ENCODE measurements at places on chromosomes 2 and 18.

DNA sequence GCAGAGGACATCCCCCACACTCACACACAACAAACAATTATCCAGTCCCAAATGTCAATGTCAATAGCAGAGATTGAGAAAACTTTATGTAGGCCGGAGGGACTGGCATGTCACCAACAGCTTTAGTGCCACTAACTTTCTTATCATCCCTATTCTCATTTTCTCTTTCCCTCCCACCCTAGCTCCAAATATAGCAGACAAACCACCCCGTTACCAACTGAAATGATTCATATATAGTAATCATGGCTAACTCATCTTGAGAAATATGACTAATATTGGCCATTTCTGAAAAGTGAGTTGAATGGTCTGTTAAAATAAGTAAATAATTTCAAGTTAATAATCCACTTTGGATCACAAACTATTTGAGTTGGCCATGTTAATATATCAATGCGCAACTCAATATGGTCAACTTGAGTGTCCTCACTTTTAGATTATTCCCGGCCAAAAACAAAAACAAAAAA, 242.1 kb upstream of the RND3 start:
- DNase-seq = no peak

- DNase-seq = no peak
Observed at GRCh38 chr2:26058390-26058789, 24.5 kb downstream of the RAB10 start.

GRCh38 chr18:27763341-27763740, 413.6 kb downstream of the CDH2 start:
- DNase-seq = no peak

DNA sequence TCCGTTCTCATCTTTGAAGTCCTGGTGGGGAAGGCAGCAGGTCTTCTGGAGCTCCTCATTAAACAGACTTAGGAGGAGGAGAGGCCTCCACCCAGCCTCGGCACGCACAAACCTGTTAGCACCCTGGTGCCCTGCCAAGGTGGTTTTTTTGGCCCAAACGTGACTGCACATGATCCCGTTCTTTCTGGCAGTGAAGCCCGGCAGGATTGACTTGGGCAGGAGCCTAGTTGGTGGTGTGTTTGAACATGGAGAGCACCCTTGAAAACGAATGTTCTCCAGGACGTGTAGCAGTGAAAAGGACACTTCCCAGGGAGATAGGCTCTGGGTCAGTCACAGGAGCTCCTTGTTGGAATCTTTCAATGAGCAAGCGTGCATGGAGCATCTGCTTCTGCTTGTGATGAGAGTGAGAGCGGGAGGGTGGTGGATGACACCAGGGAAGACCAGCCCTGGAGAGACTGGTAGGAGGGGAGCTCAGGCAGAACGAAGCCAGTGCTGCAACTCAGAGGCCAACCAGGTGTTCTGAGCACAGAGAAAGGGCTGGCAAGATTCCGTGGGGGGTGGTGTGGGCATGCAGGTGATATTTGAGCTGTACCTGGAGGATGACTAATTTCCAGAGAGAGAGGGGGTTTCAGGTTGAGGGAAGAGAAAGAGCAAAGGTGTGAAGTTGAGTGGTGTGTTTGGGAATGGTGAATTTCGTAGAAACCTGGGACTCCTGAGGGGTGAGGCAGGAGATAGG, 73.8 kb downstream of the TANC1 start:
- no peak for DNase-seq

DNA sequence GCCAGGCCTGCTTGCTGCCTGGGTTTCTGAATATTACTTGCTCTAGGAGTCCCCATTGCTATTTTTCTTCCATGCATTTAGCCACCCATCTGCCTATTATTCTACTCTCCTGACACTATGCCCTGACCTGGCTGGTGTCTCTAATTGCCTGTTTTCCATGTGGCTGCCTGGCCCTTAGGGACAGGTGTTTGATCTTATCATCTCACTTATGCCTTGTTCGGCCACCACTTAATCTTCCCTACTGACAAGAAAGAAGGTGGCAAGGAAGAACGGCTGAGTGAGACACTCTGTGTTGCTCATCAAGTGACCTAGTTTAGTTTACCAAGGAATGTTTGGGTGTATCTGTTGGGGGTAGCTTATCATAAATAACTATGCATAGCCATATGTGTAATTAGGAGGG, 50.4 kb upstream of the RAPH1 start:
- no peak for DNase-seq

DNA sequence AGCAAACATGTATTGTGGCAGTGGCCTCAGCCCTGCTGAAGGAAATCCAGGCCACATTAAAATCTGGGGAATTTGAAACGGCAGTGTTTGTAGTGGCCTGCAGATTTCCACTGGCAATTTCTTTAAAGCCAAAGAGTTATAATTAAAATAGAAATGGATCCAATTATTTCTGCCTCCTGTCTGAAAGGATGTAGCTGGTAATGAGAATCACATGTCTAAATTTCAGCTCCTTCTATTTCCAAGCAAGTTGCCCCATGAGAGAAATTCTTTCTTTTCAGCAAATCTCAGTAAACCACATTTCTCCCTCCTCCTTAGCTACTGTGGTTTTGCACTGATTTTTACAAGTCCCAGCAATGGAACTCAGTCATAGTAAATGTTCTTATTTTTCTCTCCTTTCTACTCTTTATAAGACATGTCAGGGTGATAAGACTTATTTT, 55.4 kb upstream of the ZNF396 start:
- DNase-seq = no peak

DNA sequence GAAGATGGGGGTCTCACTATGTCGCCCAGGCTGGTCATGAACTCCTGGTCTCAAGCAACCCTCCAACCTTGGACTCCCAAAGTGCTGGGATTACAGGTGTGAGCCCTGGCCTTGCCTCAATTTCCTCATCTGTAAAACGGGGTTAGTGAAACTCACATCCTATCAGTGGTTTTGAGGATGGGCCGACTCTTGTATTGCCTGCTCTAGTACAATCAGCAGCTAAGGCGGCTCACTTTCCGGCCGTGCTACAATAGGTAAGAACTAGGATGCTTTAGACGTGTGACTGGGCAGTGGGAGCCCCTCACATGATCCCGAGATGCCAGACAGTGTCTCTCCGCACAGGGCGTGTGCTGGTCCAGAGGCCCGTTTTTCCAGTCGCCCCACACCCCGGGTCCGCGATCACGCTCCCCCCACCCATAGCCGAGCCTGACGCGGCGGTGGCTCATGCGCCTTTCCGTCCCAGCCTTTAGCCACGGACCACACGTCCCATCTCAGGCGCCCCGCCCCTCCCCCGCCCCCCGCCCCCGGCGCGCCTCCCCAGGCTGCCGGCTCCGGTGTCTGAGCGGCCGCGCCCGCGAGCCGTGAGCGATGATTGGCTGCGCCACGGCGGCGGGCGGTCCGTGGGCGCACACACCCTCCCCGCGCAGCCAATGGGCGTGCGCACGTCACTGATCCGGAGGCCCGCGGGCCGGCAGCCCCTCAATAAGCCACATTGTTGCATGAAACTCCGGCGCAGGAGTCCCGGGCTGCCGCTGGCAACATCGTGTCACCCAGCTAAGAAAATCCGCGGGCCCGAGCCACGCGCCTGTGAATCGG, at the start of gene HK2:
Gene HK2 (plus strand): TSS at position 710 of the 816 bp plus-strand sequence. CDS start 454 bp downstream, outside the sequence.
- peak; percentile 93 for DNase-seq

DNA sequence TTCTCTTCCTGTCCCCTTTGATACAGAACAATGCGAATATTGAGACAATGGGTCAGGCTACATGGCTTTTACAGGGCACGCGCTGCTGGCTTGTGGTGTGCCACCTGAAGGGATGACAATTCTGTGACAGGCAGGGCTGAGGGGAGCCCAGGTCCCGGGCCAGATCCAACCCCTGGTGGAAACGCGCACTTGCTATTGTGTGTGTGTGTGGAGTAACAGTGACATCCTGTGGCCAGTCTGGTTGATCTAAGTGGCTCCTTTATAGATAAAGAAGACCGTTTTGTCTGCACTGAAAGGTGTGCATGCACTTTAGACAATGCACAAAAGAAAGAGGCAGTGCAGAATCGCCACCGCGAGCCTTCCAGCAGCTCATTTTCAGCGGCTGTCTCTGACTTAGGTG, 273.6 kb downstream of the HRH4 start:
- no peak for DNase-seq

DNA sequence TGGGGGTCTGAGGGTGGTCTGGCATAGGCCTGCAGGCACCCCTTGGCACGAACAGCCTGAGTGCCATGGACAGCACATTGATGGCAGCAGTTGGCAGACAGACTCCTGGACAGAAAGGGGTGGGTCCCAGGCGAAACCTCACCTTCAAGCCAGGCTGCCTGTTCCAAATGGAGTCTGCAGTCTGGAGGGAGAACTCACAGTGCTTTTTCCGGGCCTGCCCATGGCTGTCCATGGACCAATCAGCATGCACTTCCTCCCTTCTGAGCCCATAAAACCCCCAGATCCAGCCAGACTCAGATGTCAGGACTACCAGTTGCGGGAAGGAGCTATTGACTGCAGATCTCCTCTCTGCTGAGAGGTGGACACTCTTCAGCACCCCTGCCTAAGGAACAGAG, 694.6 kb upstream of the ACVR2A start:
- DNase-seq = no peak

DNA sequence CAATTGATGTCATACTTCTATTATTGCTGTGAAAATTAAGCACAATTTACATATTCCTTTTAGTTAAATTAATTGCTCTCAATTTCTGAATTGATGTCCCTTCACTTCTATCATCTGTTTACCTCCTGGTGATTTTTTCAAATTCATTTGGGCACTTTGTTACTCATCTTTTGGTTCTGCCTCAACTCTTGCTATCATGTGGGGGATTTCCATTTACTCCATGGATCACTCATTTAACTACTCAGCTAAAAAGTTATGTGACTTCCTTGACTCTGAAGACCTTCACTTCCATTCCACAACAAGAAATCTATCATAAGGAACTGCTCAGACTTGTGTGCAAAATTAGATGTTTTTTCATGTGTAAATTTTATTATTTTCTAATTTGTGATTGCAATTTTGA, 126.2 kb downstream of the EHBP1 start:
- no peak for DNase-seq

DNA sequence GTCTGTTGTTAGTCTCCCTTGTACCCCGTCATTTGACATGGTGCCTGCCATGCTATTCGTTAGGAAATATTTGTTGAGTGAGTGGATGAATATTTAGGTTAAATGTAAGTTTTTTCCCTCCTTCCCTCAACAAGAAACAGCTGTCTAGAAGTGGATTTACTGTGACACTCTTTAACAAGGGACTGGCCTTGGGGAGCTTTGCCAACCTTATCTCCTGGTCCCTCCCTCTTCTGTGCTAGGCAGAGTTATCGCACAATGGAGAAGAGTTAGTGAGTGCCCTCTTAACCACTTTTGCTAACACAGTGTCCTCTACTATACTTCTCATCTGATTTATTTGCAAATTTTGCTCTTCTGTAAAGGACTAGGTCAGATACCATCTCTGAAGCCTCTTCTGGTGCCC, 61.2 kb downstream of the DIS3L2 start:
- DNase-seq = no peak

DNA sequence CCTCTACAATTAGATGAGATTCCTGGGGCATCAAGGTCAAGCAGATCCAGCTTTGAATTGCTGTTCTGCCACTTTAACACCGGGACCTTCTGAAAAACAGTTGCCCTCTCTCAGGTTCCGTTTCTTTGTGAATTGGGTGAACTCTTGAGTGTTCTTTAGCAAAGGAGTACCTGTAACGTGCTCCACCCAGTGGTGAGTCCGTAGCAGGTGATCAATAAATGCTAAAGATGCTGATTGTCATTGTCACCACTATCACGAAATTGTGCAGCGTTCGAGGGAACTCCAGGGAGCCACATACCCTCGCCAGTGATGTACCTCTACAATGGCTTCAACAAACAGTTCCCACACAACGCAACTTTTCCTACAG, 81.9 kb downstream of the TCF7L1 start:
- no peak for DNase-seq

- no peak for DNase-seq
Observed at GRCh38 chr2:114022360-114023085, 132.6 kb downstream of the ACTR3 start.

DNA sequence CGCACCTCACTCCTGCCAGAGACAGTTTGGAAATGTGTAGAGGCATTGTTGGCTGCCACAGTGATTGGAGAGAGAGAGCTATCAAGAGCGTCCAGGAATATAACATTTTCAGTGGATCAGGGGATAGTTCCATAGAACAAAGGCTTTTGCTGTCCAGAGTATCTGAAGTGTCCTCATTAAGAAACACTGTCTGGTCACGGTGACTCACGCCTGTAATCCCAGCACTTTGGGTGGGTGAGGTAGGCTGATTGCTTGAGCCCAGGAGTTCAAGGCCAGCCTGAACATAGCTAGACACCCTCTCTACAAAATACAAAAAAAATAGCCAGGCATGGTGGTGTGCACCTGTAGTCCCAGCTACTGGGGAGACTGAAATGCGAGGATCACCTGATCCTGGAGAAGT, 231.1 kb downstream of the MBD5 start:
- DNase-seq = no peak

- no peak for DNase-seq
Observed at GRCh38 chr2:174631009-174631981, 33.7 kb upstream of the WIPF1 start.

DNA sequence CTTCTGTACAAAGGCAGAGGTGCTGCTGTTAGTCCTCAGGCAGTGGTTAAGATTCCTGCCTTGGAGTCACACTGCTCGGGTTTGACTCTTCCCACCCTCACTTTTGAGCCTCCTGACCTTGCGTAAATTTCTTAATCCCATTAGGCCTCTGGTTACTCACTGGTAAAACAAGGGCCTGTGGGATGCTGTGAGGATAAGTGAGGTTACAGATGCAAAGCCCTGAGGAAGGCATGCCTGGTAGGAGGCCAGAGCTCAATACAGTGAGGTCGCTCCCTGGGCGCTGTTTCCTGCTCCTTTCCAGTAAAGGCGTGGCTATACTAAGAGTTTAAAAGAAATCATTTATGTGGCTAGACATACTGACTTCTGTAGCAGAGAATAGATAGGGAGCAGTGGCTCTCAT, 127.5 kb upstream of the TMEM200C start:
- DNase-seq = no peak

- peak; percentile 46 for DNase-seq
Observed at GRCh38 chr18:22711192-22711685, 221.9 kb upstream of the RBBP8 start.

DNA sequence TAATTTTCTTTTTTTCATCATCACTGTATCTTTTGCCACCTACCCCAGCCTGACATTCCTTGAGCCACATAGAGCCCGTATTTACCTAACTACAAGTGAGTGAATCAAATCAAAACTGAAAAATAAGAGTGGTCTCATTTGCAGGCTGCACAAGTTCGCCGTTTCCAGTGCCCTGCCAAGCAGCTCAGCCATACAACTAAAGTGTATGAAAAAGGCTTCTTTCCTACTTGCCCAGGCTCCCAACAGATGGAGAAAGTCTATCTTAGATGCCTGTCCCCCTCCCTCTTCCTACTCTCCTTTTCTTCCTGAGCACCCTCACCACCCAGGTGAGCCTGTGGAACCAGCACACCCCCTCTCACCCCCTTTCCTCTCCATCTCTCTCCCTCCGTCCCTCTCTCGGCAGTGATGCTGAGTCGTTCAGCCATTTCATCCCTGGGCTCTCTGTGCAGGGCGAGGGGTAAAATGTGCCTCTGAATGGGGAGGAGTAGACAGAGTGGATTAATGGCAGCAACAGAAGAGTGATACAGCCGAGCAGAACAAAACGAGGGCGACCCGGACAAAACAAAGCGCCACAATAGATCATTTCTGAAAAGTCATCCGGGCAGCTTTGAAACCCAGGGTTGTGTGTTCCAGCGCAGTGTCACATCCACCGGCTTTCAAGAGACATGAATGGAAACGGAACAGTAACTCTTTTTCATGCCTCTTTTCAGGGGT, 65.0 kb upstream of the POU3F3 start:
- DNase-seq = no peak

GRCh38 chr2:120854766-120855530, 119.3 kb downstream of the GLI2 start:
- no peak for DNase-seq
